ENCODE measurements at places on chromosomes 1 and 21.

GRCh38 chr1:9397997-9398526 lies 105.4 kb downstream of the SPSB1 start:
- peak; percentile 78 for DNase-seq

GRCh38 chr1:56578963-56579875 lies at the start of gene PLPP3:
Gene PLPP3 (minus strand): TSS chr1:56579563. CDS start chr1:56579016, 547 bp downstream.
- peak; percentile 89 for DNase-seq

GRCh38 chr1:4315202-4315601 lies 339.2 kb upstream of the AJAP1 start:
- no peak for DNase-seq

- peak; percentile 25 for DNase-seq
These were observed 16.0 kb downstream of the LRIG2 start for GRCh38 chr1:113088972-113089371.

GRCh38 chr1:223261914-223262313 lies 102.1 kb downstream of the SUSD4 start:
- no peak for DNase-seq

DNA sequence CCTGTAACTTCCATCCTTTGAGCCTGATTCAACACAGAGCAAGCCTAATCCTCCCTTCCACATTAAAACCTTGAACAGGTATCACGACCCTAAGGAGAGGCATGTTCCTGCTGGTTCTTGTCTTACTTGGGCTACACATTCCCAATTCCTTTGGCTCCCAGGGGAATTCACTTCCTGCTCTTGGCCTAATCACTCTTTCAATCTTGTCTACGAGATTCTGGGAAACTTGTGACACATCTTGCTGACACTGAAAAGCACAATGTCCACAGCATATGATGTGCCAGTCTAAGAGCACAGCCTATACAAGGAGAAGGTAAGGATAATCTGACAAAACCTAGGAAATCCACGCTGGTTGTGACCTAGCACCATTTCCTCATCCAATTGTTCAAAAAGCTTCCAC lies 163.9 kb downstream of the GABPA start:
- DNase-seq = no peak

- no peak for DNase-seq
These were observed 4.5 kb downstream of the AKNAD1 start for GRCh38 chr1:108852221-108852975.

- no peak for DNase-seq
These were observed 83.3 kb downstream of the FNBP1L start for GRCh38 chr1:93531193-93531592.

DNA sequence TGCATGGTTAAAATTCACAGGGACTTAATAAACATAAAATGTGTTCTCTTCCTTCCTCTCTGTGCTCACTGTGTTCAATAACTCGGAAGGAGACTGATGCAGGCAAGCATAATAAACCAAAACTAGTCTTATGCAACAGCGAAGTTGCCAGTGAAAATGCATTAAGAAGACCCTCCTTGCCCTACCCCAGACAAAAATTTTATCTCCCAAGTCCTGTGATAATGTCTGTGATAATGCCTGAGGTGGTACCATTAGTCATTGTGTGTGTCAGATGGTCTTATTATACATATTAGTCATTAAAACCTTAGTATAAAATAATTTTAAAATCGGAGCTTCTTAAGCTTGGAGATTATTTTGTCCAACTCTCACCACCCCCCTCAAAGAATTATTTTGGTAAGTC lies 97.8 kb downstream of the NGF start:
- DNase-seq = peak; percentile 40

DNA sequence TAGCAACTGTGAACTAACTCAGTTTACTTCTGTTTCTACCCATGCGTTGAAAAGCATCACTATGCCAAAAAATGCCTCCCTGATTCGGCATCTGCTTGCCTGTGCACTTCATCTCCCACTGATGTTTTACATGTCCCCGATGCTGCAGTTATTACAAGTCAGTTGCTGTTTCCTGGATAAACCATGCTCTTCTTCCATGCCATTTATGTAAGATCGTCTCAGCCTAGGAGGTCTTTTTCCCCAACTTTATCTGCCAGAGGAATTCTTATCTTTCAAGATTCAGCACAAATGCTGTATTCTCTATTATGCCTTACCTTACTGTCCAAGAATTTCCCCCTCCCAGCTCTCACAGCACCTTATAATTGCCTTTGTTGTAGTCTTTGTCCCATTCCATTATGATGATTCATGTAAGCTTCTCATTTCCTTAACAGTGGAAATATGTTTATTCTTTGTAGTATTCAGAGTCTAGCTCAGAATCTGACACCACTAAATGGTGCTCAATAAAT lies 30.0 kb downstream of the PRKACB start:
- DNase-seq = peak; percentile 87

GRCh38 chr1:100882698-100883097 lies 11.9 kb downstream of the EXTL2 start:
- DNase-seq = no peak

GRCh38 chr1:201870397-201870796 lies 18.3 kb upstream of the SHISA4 start:
- peak; percentile 89 for DNase-seq

DNA sequence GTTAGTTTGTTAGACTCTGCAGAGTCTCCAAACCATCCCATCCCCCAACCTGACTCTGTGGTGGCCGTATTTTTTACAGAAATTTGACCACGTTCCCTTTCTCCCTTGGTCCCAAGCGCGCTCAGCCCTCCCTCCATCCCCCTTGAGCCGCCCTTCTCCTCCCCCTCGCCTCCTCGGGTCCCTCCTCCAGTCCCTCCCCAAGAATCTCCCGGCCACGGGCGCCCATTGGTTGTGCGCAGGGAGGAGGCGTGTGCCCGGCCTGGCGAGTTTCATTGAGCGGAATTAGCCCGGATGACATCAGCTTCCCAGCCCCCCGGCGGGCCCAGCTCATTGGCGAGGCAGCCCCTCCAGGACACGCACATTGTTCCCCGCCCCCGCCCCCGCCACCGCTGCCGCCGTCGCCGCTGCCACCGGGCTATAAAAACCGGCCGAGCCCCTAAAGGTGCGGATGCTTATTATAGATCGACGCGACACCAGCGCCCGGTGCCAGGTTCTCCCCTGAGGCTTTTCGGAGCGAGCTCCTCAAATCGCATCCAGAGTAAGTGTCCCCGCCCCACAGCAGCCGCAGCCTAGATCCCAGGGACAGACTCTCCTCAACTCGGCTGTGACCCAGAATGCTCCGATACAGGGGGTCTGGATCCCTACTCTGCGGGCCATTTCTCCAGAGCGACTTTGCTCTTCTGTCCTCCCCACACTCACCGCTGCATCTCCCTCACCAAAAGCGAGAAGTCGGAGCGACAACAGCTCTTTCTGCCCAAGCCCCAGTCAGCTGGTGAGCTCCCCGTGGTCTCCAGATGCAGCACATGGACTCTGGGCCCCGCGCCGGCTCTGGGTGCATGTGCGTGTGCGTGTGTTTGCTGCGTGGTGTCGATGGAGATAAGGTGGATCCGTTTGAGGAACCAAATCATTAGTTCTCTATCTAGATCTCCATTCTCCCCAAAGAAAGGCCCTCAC lies at the start of gene OLIG2:
TSS of gene OLIG2 (plus strand) at position 447 of the 954 bp plus-strand sequence. CDS start 928 bp downstream, outside the sequence.
- no peak for DNase-seq

- no peak for DNase-seq
These were observed 16.4 kb downstream of the RNF220 start for GRCh38 chr1:44421446-44421884.

All from astrocyte (in vitro differentiated cells and primary cell).